ENCODE measurements at places on chromosomes 2 and 18.

DNA sequence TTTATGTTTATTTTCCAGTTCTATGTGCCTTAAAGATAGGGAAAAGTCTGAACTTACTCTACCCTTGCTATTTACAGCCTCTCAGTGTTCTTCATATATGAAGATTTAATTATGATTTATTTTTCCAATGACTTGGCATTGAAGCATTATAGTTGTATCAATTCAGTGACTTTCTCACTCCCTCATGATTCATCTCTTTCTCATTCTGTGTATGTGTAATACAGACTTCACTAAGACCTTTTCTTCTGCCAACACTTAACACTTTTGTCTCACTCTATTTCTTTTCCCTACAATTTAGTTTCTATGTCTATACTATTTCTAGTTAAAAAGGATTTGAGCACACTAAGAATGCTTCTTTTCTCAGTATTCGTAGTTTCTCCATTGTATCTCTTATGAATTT lies 1470.3 kb upstream of the ACVR2A start:
- no peak for DNase-seq

- no peak for DNase-seq
These were observed 146.0 kb downstream of the VAPA start for GRCh38 chr18:10059610-10060468.

DNA sequence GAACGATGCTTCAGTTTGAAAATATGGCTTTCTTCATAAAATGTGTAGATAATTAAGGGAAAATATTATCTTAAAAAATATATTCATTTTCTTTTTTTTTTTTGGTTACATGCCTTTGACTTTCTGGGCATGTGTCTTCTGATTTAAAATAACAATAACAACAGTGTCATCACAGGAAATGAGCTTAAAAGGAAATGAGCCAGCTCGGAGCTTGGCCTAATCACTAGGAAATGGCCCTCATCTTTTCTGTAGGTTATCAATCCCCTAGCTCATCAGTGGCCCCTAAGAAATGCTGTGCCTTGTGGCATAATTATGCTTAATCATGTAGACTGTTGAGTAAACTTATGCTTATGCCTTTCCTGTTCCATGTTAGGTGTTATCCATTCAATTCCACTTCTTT lies 141.8 kb upstream of the FHL2 start:
- no peak for DNase-seq

DNA sequence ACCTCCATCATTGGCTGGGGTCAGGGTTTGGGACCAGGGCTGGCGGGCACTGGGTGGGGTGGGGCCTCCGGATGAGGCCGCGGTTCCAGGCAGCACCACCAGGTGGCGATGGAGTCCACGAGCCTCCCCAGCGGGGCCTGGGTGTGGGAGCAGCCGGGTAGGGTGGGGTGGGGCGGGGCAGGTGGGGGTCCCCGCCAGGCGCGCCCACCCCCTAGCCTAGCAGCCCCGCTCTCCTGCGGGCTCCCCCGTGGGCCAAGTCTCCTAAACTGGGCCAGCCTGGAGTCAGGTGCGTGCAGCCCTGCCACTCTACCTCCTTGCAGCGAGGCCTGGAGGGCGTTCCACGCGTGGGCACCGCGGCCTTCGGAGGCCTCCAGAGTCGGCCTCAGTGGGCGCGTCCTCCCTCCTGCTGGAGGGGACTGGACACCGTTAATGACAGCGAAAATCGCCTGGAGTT lies 187.5 kb downstream of the TWIST2 start:
- peak; percentile 89 for DNase-seq

- no peak for DNase-seq
These were observed 439.3 kb downstream of the CBLN2 start for GRCh38 chr18:72104851-72105250.

GRCh38 chr2:128347701-128348539 lies 29.3 kb upstream of the HS6ST1 start:
- peak; percentile 10 for DNase-seq

GRCh38 chr2:207903236-207903635 lies 122.1 kb downstream of the PLEKHM3 start:
- no peak for DNase-seq

- DNase-seq = no peak
These were observed 7.6 kb upstream of the ASXL2 start for GRCh38 chr2:25885933-25886332.

GRCh38 chr2:17867133-17867532 lies 11.3 kb upstream of the KCNS3 start:
- DNase-seq = no peak
